ENCODE measurements at places on chromosomes 12 and 14.
A peak's percentile ranks its signal among the peaks of the same experiment; 100 is the strongest.

GRCh38 chr12:6180268-6181051, 19.7 kb upstream of the CD9 start:
- DNase-seq = no peak

DNA sequence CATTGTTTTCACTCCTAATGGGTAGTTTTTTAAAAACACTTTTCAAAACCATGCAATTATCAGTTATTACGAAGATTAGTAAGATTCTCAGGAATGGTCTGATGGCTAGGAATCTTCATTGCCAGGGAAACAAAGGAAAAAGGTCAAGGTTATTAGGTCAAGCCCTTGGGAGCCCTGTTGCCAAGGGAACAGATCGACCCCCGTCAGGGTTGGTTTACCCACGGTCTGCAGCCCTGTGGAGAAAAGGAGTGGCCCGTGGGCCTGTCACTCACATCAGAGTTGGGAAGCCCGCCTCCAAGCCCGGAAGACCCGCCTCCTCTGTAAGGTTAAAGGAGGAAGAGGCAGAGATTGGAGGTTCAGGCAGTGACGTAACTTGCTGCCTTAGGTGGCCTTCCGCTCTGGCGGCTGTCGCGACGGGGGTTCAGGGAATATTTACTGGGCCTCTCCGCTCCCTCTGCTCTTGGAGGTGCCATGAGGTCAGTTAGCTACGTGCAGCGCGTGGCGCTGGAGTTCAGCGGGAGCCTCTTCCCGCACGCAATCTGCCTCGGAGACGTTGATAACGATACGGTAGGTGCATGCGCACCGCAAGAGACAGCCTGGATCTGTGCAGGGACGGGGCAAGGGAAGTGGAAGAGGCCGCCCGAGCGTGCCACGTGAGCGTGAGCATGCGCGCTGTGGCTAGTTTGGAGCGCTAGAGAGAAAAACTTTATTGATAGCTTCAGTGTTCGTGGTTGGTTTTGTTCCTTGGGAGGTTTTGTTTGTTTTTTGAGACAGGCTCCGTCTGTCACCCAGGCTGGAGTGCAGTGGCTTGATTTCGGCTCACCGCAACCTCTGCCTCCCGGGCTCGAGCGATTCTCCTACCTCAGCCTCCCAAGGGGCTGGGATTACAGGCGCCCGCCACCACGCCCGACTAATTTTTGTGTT, at the start of gene ITFG2:
ITFG2 (plus strand) TSS at position 379 of the 924 bp plus-strand sequence; CDS start at position 472, 93 bp downstream.
- DNase-seq = peak; percentile 95

DNA sequence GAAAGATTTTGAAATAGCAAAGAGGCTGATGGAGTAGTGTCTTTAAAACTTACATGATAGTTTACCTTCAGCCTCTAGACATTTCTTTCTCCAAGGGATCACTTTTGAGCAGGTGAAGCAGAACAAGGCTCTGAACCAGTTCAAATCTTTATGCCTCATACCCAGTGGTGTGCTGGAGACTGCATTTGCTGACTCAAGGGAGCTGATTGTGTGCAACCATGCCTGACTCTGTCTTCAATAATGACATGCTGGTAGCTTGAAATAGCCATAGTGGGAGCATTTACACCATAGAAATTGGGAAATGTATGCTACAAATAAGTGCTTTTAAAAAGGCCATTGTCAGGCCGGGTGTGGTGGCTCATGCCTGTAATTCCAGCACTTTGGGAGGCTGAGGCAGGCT, 482.0 kb downstream of the TMTC2 start:
- DNase-seq = no peak

DNA sequence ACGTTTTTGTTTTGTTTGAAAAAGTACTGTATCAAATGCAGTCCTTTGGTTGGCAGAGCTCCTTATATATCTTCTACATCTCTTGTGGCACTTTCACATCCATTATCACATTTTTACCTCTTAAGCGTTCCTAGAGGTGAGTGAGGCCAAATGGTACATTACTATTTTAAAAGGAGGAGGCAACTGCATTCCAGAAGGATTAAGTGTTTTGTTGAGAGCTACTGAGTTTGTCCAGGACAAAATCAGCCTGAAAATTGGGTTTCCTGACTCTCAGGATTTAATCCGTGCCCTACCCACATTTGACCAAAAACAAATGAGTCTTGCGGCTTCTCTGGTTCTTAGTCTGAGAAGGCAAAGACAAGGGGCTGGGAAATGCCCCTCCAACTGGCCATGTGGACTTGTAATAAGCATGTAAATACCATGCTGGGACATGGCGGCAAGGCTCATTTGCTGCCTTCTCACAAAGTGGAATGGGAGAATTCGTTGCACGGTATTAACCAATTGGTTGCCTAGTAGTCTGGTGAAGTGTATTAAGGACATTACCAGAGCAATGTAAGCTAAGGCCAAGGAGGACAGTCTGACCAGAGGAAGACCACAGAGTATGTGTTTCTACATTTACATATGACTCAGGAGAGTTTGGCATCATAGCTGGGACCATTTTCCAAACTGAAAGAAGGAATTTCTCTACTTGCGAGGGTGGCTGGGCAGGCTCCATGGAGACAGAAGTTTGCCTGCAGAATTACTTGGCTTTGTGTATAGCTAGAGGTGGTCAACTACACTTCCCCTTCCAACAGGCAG, 175.8 kb upstream of the PLXNC1 start:
- no peak for DNase-seq

DNA sequence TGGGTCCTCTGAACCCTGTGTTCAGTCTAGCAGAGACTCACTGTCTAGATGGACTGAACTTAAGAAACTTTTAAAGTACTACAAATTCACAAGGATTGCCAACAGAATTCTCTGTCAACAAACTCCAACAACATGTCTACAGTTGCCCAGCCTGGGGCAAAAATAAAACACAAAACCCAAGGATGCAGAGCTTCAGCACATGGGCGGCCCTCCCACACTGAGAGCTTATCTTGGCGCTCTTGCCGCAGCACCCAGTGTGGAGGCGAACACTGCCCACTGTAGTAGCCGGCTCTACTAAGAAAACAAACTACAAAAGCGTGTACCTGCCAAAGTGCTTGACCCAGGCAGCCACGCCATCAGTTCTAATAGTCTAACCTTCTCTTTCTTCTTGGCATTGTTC, 66.7 kb downstream of the PTPN21 start:
- DNase-seq = no peak

GRCh38 chr12:53378222-53378621, 1.8 kb upstream of the SP1 start:
- DNase-seq = no peak

GRCh38 chr14:90096566-90096965, 34.8 kb downstream of the KCNK13 start:
- no peak for DNase-seq
